Ureter (tissue), 1 donor: ENCODE measurements at places on chromosomes 3 and 15. TPM values are rescaled to one million over a fixed set of nuclear protein-coding genes. Genes with fewer than 3 reads are reported as not detected.

GRCh38 chr3:100457811-100458210, 34.6 kb upstream of the TMEM45A start:
- DNase-seq = no peak

- no peak for DNase-seq
Measured at GRCh38 chr3:33145221-33145900, 31.5 kb downstream of the CRTAP start.

DNA sequence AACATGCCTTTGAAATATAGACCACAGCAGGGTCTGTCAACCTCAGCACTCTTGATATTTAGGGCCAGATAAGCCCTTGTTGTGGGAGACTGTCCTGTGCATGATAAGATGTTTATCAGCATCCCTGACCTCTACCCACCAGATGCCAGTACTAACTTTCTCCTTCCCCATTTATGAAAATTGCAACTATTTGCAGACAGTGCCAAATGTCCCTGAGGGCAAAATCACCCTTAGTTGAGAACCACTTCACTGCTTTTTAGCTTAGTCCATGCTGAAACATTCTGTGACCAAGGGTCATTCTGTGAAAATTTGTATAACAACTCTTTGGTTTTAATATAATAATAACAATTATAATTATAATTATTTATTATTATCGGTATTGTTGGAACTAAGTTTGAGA, 1032.4 kb downstream of the MCTP2 start:
- no peak for DNase-seq

- no peak for DNase-seq
Measured at GRCh38 chr3:106920609-106921008, 456.6 kb upstream of the CCDC54 start.

GRCh38 chr3:177050501-177051237, 146.6 kb downstream of the TBL1XR1 start:
- DNase-seq = no peak

DNA sequence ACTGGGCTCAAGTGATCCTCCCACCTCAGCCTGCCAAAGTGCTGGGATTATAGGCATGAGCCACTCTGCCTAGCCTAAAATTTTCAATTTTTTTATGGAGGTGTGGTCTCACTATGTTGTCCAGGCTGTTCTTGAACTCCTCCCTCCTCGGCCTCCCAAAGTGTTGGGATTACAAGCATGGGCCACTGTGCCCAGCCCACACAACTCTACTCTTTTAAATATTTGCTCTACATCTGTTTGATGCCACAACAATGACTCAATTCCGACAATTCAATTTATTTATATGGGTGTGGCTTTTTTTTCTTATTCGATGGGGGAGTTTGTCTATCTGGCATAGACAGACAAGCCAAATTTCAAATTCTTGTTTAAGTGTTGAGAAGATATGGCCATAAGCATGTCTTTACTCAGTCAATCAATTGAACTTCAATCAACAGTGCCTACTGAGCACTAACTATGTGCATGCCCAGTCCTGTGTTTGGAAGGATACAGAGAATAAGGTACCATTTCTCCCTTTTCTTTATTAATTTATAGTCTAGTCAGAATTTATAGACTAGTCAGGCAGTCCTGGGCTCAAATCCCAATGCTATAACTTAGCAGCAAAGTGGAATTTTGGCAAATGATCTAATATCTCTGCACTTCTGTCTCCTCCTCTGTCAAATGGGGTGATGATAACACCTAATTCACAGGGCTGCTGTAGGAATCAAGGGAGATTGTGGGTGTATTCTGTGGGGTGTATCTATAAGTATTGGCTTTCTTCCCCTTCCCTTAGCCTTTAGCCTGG, 54.6 kb upstream of the PIAS1 start:
- DNase-seq = no peak

DNA sequence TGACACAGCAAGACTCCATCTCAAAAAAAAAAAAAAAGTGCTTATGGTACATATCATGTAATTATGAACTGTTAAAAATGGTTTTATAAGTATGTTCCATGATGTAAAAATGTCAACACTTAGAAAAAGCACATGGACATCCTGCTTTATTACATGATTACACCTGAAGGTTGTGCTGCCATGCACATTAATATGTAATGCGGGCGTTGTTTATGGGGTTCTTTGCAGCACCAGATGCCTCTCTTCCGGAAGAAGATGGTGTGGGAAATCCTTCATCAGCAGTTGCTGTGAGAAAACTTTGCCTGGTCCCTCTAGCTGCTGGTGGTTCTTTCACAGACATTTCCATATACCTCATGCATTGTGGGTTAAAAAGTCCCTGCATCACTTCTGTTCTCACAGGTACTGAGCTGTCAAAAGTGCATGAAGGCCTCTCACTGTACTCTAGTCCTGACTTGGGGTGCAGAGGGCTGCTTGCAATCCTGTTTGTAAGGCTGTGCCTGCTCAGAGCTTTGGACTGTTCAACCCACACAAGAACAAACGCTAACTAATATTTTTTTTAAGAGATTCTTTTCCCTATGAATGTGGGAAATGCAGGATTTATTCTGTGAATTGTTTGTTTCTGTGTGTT, 43.6 kb downstream of the SENP2 start:
- no peak for DNase-seq

- DNase-seq = no peak
Measured at GRCh38 chr3:138220242-138220641, 33.1 kb downstream of the ARMC8 start.

GRCh38 chr3:64408770-64409169, 183.5 kb upstream of the PRICKLE2 start:
- no peak for DNase-seq

DNA sequence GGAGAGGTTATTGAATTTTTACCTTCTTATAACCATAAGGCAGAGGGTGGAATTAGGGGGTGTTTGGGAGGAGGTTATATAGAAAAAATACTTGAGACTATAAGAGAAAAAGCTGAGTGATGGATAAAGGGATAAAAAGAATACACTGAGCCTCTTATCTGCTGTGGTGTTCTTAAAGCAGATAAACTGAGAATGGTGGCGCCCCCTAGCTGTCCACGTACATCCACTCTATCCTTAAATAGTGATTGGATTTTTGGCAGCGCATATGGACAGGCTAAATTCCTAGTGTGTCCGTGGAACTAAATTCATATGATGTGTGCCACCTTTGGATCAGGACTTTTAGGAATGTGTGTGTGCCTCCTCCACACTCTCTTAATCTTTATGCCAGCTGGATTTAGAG, 121.1 kb downstream of the OXSM start:
- DNase-seq = no peak

DNA sequence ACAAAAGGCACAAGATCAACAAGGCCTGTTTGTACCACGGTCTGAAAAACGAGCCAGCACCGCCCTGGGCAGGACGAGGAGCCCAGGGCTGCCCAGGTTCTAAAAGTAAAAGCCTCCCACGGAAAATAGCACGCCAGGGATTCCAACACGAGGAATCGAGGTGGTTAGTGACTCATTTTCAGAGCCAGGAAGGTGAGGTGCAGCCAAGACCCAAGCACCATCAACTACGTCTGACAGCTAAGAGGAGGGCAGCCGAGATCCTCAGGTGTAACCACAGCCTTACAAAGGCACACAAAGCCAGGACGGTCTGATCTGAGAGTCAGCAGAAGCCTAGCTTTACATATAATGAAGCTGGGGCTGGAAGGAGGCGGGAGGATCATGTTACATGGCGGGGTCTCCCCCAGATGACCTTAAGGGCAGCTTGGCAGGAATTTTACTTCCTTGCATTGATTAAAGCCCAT, 52.5 kb downstream of the ATP10A start:
- DNase-seq = no peak

GRCh38 chr15:100909989-100910955, 8.9 kb upstream of the LRRK1 start:
- no peak for DNase-seq

GRCh38 chr15:57079446-57079845, 161.0 kb downstream of the TCF12 start:
- DNase-seq = no peak

- DNase-seq = no peak
Measured at GRCh38 chr3:131353986-131354385, 27.6 kb upstream of the NUDT16 start.

- no peak for DNase-seq
Measured at GRCh38 chr3:53217175-53217574, 38.6 kb downstream of the TKT start.

- peak; percentile 69 for DNase-seq
Measured at GRCh38 chr3:64209866-64210621, 15.2 kb downstream of the PRICKLE2 start.

GRCh38 chr15:90496791-90497190, 32.9 kb upstream of the CRTC3 start:
- no peak for DNase-seq

GRCh38 chr3:153026026-153026425, 136.0 kb upstream of the RAP2B start:
- DNase-seq = no peak

- DNase-seq = no peak
Measured at GRCh38 chr3:47874913-47875312, 72.0 kb downstream of the DHX30 start.

- DNase-seq = no peak
Measured at GRCh38 chr15:29090617-29091466, 178.8 kb downstream of the NSMCE3 start.

GRCh38 chr3:32246079-32246675, 7.7 kb downstream of the CMTM8 start:
- no peak for DNase-seq

Gene WDR48
- total RNA-seq = 58.4 TPM

Gene HTR3D
- not detected for total RNA-seq

Gene ANKDD1A
- total RNA-seq = 31.4 TPM

Gene MGA
- 65.2 TPM for total RNA-seq

Gene LRRIQ4
- not detected for total RNA-seq

Gene RARB
- total RNA-seq = 14.0 TPM

Gene CMC1
- 16.9 TPM for total RNA-seq

Gene SV2B
- total RNA-seq = 2.3 TPM
